ENCODE measurements at places on chromosomes 1 and 21.

DNA sequence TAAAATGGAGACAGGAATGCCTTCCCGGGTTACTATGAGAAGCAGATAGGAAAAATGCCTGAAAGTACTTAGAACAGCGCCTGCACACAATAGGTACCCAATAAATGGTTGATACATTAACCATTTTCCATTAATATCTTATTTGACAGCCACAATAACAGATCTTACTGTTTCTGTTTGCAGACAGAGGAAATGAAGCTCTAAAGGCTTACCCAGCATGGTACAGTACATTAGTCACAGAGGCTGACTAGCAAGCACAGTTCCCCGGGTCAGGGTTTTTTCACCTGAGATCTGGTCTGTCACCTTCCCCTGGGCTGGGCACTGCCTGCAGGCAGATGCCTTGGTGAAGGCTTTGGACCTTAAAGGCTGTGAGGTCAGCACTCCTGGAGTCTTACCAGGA is 2.9 kb downstream of the TRIM63 start:
- no peak for DNase-seq

GRCh38 chr1:167824163-167824794 is 89.7 kb downstream of the ADCY10 start:
- DNase-seq = no peak

DNA sequence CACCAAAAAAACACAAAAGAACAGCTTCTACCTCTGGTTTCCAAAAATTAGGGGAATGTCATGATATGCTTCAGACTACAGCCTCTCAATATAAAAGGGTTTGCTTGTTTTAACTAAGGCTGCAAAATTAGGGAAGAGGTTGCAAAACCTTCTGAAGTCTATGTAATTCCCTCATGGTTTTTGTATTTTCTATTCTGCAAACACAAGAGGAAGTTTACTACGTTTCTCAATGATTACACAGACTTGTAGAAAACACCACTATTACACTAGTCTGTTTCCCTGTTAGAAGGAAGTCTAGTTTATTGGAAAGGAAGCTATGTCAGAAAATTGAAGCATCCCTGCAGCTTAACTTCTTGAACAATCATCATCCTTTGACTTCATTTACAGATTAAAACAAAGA is 229.7 kb upstream of the FMN2 start:
- no peak for DNase-seq

- DNase-seq = no peak
These were observed 27.5 kb upstream of the BSDC1 start for GRCh38 chr1:32421775-32422174.

- peak; percentile 86 for DNase-seq
These were observed 1.2 kb downstream of the MAP3K6 start for GRCh38 chr1:27365372-27366112.

- DNase-seq = no peak
These were observed 28.7 kb downstream of the RSPH1 start for GRCh38 chr21:42467140-42467983.

DNA sequence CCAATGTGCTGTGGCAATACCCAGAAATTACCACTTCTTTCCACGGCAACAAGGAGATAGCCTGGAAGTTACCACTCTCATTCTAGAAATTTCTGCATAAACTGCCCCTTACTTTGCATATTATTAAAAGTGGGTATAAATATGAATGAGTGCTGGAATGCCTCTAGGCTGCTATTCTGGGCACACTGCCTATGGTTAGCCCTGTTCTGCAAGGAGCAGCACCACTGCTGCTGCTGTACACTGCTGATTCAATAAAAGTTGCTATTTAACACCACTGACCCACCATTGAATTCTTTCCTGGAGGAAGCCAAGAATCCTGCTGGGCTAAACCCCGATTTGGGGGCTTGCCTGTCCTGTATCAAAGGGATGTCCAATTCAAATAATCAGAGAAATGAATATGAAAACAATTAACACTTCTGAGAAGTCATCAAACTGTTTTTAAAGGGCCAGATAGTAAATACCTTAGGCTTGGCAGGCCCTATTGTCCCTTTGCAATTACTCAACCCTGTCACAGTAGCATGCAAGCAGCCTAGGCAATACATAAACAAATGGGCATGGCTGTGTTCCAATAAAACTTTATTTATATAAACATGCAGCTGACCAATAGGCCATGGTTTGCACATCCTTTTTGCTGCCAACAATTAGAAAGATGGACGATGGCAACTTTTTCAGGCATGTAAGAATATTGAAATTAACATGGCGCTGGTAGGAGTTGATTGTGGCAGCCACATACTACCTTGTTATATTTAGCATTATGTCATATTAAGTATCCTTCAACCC is 369.4 kb upstream of the B3GALT2 start:
- DNase-seq = no peak

DNA sequence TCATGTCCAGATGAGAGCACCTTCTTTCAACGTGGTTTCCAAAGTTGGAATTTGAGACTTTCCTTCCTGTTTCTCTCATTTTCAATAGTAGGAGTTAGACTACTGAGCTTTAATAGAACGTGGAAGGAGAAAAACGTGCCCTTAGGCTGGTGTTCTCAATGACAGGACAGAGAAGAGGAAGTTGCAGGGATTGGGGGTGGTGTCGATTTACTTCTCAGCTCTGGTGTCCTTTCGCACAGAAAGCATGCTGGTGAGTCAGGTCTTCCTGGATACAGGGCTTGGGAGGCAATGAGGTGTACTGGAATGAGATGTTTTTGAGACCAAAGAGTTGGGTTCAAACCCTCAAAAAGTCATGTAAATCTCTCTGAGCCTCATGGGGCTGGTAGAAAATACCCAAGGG is 67.1 kb downstream of the HIVEP3 start:
- no peak for DNase-seq

GRCh38 chr1:103218821-103219220 is 110.5 kb upstream of the COL11A1 start:
- no peak for DNase-seq

GRCh38 chr21:22754746-22755145 is 1756.5 kb downstream of the NCAM2 start:
- no peak for DNase-seq

DNA sequence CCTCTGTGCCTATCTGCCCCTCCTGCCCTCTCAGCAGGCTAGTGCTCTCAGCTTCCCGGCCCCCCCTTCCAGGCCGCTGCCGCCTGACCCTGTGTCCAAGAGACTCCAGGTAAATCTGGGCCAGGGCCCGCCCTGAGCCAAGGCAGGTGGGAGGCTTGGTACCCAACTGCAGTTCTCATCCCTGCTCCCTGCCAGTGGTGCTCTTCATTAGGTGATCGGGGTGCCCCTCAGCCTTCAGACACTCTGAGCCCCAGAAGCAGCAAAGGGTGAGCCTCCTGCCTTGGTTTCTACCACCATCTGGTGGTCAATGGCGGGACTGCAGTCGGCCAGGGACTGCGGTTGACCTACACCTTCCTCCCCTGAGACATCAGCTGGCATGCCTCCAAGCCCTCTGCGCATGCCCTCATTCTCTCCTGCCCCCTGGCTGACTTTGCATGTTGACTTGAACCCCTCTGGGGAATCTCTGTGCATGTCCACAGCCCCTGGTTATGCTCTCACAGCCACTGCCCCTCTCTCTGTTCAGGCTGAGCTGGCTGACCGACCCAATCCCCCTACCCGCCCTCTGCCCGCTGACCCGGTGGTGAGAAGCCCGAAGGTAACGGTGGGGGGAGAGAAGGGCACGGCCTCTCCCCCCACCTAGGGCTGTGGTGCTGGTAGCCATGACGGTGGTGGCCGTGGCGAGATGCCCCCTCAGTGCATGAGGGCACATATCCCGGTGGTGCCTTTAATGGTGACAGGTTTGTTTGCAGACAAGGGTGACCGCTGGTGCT is 2.0 kb upstream of the EFNA4 start:
- no peak for DNase-seq

GRCh38 chr1:1177452-1178206 is 3.9 kb downstream of the TTLL10 start:
- no peak for DNase-seq

GRCh38 chr1:30786264-30786991 is 28.9 kb upstream of the LAPTM5 start:
- DNase-seq = no peak

- no peak for DNase-seq
These were observed 41.8 kb upstream of the PAXBP1 start for GRCh38 chr21:32813265-32813903.

- DNase-seq = no peak
These were observed 233.6 kb upstream of the FMN2 start for GRCh38 chr1:239858057-239858456.

GRCh38 chr1:203402629-203403337 is 51.9 kb upstream of the FMOD start:
- no peak for DNase-seq

DNA sequence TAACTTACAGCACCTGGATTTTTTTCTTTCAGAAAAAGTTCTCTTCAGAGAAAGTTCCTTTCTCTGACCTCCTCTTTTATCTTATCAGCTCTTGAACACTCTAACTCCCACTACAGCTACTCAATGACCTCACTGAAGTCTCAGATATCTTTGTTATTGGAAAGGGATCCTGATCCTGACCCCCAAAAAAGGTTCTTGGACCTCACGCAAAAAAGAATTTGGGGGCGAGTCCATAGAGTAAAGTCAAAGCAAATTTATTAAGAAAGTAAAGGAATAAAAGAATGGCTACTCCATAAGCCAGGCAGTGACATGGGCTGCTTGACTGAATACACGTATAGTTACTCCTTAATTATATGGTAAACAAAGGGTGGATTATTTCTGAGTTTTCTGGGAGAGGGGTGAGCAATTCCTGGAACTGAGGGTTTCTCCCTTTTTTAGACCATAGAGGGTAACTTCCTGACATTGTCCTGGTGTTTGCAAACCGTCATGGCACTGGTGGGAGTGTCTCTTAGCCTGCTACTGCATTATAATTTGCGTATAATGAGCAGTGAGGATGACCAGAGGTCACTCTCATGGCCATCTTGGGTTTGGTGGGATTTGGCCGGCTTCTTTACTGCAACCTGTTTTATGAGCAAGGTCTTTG is 44.2 kb downstream of the WDR64 start:
- no peak for DNase-seq

Data from SW 1271 (cell line).